ENCODE measurements at places on chromosomes 7 and 10. TPM values are rescaled to one million over a fixed set of nuclear protein-coding genes. Genes with fewer than 3 reads are reported as not detected.

DNA sequence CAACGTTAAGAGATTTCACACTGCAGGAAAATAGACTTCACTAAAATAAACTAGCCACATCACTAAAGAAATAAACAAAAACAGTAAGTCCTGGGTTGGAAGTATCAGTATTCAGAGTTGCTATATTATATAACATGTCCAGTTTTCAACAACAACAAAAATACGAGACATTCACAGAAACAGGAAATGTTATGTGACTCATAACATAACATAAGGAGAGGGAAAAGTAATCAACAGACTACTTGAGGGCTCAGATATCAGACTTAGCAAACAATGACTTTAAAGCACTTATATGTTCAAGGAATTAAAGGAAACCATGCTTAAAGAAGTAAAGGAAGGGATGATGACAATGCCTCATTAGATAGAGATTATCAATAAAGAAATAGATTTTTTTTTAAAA, 73.5 kb upstream of the MKLN1 start:
- no peak for DNase-seq

GRCh38 chr7:90933041-90933440, 331.2 kb upstream of the FZD1 start:
- no peak for DNase-seq

DNA sequence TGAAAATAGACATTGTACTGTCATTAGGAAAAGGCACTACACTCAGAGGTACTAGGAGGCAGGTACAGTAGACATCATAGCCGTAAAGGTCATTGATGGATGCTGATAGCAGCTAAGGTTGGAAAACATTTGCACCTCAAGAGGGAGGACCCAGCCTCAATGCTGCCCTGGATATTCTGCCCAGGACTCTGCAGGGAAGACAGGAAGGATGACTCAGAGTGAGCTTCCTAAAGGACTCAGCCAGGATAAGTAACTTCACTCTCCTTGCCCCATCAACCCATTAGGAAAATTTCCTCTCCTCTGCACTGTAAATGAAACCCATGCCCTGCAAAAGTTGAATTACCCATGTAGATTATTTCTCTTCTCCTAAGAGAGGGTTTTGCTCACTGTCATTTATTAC, 617.9 kb upstream of the MKI67 start:
- DNase-seq: no peak

Gene TSPAN15
- total RNA-seq: 2.5 TPM

All from activated CD8-positive, alpha-beta memory T cell treated with anti-CD3 and anti-CD28 coated beads, Interleukin-2, amount 10 ng/mL, durations not matched to agents 7 days and 5 days (primary cell).